Hepatocyte (in vitro differentiated cells): ENCODE measurements at places on chromosomes 2 and 18. TPM values are rescaled to one million over a fixed set of nuclear protein-coding genes. Genes with fewer than 3 reads are reported as not detected.

- H3K27ac ChIP-seq: no peak overlapping the region
- no peak overlapping the region for H3K4me3 ChIP-seq
- H3K27me3 ChIP-seq: no peaks in the 10 kb centered on the region
- no peaks in the 10 kb centered on the region for H3K4me1 ChIP-seq
- DNase-seq: no peak
Measured at GRCh38 chr18:58761241-58761969, 90.1 kb downstream of the MALT1 start.

DNA sequence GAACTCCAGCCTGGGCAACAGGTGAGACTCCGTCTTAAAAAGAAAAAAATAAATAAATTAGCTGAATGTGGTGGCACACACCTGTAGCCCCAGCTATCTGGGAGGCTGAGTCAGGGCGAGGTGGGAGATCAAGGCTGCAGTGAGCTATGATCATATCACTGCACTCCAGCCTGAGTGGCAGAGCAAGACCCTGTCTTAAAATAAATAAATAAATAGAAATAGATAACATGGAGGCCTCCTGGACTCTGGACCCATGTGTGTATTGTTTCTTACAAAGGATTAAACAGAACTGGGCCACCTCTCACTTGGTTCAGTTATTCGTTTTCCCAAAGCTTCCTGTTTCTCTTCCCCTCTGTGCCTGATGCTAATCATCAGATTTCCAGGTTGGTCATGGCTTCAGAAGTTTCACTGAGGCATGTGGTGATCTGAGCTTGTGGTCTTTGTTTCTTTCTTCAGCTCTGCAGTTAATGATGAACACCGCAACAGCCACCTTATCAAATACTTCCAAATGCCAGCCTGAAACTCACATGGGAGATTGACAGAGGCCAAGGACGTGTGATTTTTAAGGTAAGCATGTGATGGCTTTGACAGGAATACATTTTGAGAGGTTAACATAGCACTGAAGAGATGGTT lies 83.3 kb upstream of the MAP4K4 start:
- no peaks in the 10 kb centered on the region for H3K36me3 ChIP-seq
- H3K27ac ChIP-seq: peak overlapping the region; percentile 28
- peaks cover 7% of the 10 kb centered on the region for H3K4me1 ChIP-seq
- no peak overlapping the region for H3K4me3 ChIP-seq
- DNase-seq: no peak
- no peaks in the 10 kb centered on the region for H3K27me3 ChIP-seq

DNA sequence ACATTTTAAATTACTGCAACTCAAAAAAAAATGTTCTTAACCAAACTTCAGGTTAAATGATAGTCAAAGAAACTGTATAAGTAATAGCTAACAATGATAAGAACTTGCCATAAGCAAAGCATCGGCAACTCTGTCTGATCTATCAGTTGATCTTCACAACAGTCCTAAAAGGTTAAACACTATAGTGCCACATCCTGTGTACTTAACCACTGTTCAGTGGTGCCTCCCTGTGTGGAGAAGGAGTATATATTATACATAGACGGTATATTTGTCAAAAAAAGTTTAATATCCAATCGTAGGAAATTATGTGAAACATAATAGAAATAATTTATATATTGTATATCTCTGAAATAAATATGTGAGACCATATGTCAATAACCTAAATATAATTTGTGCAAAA lies 13.0 kb downstream of the DTNA start:
- H3K27me3 ChIP-seq: no peaks in the 10 kb centered on the region
- DNase-seq: no peak
- no peak overlapping the region for H3K27ac ChIP-seq
- H3K4me1 ChIP-seq: peaks cover 10% of the 10 kb centered on the region

- H3K27ac ChIP-seq: peak overlapping the region; percentile 48
- H3K4me3 ChIP-seq: peak overlapping the region; percentile 73
- H3K27me3 ChIP-seq: no peaks in the 10 kb centered on the region
- H3K4me1 ChIP-seq: peaks cover 18% of the 10 kb centered on the region
Measured at GRCh38 chr18:8706791-8707555, 1.6 kb downstream of the MTCL1 start.

GRCh38 chr18:27007880-27008279 lies 142.4 kb upstream of the AQP4 start:
- no peaks in the 10 kb centered on the region for H3K36me3 ChIP-seq
- no peaks in the 10 kb centered on the region for H3K4me1 ChIP-seq
- no peak for DNase-seq
- H3K27ac ChIP-seq: no peak overlapping the region
- no peaks in the 10 kb centered on the region for H3K27me3 ChIP-seq
- H3K4me3 ChIP-seq: no peak overlapping the region

- no peak for DNase-seq
- H3K4me3 ChIP-seq: no peak overlapping the region
- no peaks in the 10 kb centered on the region for H3K36me3 ChIP-seq
- H3K27ac ChIP-seq: peak overlapping the region; percentile 2
- H3K27me3 ChIP-seq: no peaks in the 10 kb centered on the region
Measured at GRCh38 chr2:238928520-238929241, 80.8 kb downstream of the TWIST2 start.

- peaks cover 12% of the 10 kb centered on the region for H3K4me1 ChIP-seq
- H3K36me3 ChIP-seq: no peaks in the 10 kb centered on the region
- no peak for DNase-seq
- H3K27me3 ChIP-seq: no peaks in the 10 kb centered on the region
- no peak overlapping the region for H3K4me3 ChIP-seq
- no peak overlapping the region for H3K27ac ChIP-seq
Measured at GRCh38 chr2:150674283-150674682, 186.8 kb upstream of the RND3 start.

GRCh38 chr18:55322178-55322735 lies 265.7 kb downstream of the TCF4 start:
- no peaks in the 10 kb centered on the region for H3K27me3 ChIP-seq
- H3K27ac ChIP-seq: peak overlapping the region; percentile 96
- DNase-seq: peak; percentile 85
- peaks cover 16% of the 10 kb centered on the region for H3K4me1 ChIP-seq
- H3K36me3 ChIP-seq: no peaks in the 10 kb centered on the region

GRCh38 chr2:36569267-36569856 lies 28.6 kb downstream of the FEZ2 start:
- H3K4me1 ChIP-seq: peaks cover 12% of the 10 kb centered on the region
- peak overlapping the region; percentile 8 for H3K27ac ChIP-seq
- no peak for DNase-seq
- H3K27me3 ChIP-seq: no peaks in the 10 kb centered on the region
- H3K36me3 ChIP-seq: no peaks in the 10 kb centered on the region

DNA sequence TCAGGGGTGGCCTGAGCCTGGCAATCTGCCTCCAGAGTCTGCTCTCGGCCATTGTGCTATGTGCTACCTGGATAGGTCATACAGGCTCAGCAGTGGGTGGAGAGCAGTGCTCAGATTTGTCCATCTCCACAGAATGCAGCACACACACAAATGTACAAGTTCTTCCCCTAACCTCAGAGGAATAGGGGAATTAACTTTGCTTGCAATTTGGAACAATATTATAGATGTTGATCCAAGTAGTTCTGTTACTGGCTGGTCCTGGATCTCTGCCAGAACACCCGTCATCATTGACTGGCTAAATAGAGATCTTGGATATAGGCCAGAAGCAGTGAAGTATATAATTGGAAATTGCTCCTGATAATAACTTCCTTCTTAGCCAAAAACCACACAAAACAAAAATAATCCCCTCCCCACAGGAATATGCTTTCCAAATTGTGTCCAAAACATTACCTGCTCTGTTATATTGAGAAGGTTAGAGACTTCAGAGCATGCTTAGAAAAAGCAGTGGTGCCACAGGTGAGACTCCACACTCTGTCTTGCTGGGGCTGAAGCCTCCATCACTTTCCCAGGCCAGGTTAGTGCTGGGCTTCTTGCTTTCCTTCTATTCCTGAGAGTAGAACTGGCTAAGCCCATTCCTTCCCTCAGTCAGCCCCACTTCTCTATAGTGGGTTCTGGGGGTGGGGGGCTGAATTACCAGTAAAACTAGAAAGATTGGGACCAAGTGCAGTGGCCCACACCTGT lies 38.8 kb downstream of the NCAPH start:
- H3K36me3 ChIP-seq: no peaks in the 10 kb centered on the region
- peak; percentile 42 for DNase-seq
- H3K27me3 ChIP-seq: no peaks in the 10 kb centered on the region
- H3K4me1 ChIP-seq: no peaks in the 10 kb centered on the region

The ALPG gene
- polyA plus RNA-seq: 0.08 and 0.86 TPM in 2 replicates

The DPP4 gene
- 147 and 149 TPM in 2 replicates for polyA plus RNA-seq

The SLC8A1 gene
- 1.2 and 2.2 TPM in 2 replicates for polyA plus RNA-seq

The EML4 gene
- 49.9 and 55.2 TPM in 2 replicates for polyA plus RNA-seq

The ANKRD29 gene
- polyA plus RNA-seq: 7.7 and 8.9 TPM in 2 replicates

The G6PC2 gene
- not detected in 2 replicates for polyA plus RNA-seq

The NUP35 gene
- polyA plus RNA-seq: 14.4 and 15.7 TPM in 2 replicates

The IL1B gene
- 1.2 and 2.4 TPM in 2 replicates for polyA plus RNA-seq
